ENCODE measurements at places on chromosomes 6 and 20.
A peak's percentile ranks its signal among the peaks of the same experiment; 100 is the strongest.

DNA sequence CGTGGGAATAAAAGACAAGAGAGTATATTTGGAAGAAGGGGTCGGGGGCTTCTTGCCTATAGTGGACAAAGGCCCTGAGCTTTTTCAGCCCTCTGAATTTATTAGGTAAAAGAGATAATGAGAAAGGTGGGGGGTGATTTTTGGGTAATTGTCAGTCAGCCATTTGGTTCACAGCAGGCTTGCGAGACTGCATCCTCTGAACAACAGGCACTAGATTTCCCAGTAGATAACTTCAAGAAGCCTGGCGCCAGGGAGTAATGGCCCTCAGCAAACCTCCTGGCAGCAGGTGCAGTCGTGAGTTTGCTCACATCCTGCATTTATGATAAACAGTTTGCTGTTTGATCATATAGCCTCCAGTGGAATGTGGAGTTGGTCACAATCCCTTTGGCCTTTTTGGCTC, 609.0 kb downstream of the DHX35 start:
- DNase-seq: no peak

DNA sequence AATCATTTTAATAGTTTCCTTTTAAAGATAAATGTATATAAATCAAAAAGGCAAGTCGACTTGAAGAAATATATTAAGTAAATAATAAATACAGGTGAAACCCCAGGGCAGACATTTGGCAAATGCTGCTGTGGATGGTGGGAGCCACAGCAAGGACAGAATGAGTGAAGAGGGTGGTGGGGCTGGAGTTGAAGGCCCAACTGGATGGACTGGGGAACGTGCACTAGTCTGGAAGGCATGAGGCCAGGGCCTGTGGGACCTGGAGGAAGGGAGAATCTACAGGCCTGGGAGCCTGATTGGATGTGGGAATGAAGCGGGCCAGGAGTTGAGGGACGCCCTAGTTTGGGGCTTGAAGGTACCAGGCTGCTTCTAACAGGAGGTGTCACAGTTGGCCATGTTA, 30.6 kb upstream of the BLCAP start:
- no peak for DNase-seq

DNA sequence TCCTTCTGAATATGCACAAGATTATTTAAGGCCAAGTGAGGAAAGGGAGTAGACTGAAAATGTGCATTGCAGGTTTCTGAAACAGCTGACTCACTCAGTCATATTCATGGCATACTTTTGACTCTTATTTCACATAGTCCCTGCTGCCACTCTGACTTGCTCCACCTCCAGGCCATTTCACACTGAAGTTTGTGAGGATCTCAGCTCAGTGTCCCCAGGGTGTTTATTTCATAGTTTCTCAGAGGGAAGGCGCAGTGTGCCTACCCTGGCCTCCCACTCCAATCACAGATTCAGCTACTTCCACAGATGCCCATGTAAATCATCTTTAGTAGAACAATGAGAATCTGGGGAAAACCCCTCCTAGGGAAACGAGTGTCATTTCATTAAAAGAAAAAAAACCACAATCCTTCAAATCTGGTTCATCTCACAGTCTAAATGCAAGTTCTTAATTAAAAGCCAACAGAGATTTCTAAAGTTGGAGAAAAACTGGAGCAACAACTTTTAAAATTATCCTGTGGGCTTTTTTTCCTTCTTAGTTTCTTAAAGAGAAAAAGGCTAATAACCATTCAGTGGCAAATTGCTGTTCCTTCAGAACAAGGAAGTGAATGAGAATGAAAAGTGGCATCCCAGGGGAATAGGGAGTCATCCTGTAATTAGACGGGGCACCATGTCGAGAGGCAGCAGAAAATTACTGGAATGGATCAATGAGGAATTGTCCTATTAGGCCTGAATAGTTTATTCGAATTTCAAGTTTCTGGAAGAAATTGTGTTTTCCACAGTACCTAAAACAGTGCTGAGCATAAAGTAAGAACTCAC, 133.6 kb downstream of the TFAP2B start:
- no peak for DNase-seq

- no peak for DNase-seq
Measured at GRCh38 chr20:4281258-4282055, 266.1 kb upstream of the RNF24 start.

GRCh38 chr6:113481910-113482309, 375.2 kb upstream of the MARCKS start:
- DNase-seq: no peak

- no peak for DNase-seq
Measured at GRCh38 chr20:10710991-10711775, 37.4 kb upstream of the JAG1 start.

DNA sequence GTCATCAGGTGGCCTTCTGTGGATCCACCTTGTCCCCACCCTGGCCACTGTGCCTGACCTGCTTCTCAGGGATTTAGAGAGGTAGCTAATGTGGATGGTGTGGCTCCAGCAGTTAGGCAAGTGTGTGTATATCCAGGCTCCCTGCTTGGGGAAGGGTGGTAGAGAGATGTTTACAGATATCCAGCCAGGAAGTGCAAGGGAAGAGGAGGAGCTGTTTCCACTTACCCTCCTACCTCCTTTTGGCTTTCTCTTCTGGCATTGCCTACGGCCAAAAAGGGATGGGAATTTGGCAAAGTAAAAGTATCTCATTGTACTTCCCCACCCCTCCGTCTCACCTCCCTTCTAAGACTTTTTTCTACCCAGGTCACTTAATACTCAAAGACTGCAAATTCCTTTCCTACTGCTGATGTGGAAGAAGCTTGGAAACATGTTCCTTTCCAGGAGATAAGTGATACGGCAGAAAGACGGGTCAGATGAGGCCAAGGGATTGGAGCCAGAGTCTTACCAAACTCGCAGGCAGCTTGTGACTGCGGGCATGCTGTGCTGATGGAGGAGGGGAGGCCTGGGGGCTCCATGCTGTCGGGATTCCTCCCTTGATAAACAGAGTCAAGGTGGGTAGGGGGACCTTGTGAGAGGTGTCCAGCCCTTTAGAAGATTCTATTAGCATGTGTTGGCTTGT, 253.4 kb downstream of the PRL start:
- no peak for DNase-seq

- no peak for DNase-seq
Measured at GRCh38 chr20:48776306-48776705, 51.5 kb downstream of the PREX1 start.

DNA sequence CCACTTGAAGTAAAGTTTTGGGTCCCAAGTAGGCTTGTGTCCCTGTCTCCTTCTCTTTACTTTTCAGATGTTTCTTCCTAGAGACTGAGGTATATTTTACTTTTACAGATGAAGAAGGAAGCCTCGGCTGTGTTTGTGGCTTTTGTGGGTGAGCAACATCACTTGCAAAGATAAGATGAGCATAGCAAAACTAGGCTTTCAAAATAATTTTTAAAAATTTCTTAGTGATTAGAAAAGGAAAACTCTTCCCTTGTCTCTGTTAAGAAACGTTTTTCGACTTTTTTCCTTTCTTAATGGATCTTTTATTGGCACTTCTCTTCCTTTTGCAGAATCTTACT, 7.6 kb downstream of the PTPN1 start:
- DNase-seq: no peak

DNA sequence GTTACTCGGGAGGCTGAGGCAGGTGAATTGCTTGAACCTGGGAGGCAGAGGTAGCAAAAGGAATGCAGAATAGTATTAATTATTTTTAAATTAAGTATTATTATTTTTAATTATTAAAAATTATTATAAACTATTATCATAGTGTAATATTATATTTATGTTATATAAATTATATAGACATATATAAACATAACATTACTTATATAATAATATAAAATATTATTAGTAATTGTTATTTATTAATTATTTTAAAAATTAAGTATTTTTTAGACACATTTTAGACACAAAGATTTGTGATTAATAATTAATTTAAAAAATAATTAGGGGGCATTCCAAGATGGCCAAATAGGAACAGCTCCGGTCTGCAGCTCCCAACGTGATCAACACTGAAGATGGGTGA, 31.7 kb upstream of the TGM3 start:
- no peak for DNase-seq

DNA sequence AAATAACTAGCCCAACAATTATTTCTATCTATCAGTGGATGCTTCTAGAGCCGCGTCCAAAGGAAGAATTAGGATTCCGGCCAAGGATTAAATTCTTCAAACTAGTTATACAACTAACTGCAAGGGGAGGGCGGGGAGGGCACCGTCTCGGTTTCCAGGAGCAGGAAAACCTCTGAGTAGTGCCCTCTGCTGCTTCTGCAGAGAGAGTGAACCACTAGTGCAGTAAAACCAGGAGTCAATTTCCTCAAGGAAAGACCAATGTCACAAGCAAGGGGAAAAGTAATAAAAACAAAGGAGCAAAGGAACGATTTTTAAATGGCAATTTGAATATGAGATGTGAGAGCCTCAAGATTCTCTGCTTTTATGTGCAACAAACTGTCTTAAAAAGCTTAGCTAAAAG, 16.5 kb upstream of the UBE2J1 start:
- no peak for DNase-seq

GRCh38 chr20:1651268-1652058, 6.1 kb downstream of the SIRPG start:
- no peak for DNase-seq

DNA sequence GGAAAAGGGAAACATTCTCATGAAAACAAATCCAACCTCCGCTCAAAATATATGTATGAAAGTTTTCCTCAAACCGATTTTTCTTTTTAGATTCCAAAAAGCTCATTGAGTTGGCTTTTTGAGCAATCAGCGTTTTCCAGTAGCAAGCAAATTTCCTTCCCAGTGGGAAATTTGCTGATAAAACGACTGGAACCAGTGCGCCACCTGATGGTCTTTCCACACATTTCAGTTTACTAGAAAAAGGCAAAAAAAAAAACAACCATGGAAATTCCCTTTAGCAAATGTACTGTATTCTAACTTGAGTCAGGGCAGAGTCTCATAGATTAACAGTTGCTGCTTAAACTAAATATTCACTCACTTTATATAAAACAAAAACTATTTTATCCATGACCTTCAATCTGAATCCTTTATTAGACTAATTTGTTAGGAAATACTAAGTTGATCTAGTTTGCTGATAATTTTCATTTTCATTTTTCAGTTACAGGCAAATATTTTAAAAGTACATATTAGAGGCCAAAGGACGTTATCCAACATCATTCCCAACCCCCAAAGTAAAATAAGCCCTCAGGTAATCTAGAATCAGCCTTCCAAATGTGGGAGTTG, 271.5 kb downstream of the FOXA2 start:
- DNase-seq: peak; percentile 31

DNA sequence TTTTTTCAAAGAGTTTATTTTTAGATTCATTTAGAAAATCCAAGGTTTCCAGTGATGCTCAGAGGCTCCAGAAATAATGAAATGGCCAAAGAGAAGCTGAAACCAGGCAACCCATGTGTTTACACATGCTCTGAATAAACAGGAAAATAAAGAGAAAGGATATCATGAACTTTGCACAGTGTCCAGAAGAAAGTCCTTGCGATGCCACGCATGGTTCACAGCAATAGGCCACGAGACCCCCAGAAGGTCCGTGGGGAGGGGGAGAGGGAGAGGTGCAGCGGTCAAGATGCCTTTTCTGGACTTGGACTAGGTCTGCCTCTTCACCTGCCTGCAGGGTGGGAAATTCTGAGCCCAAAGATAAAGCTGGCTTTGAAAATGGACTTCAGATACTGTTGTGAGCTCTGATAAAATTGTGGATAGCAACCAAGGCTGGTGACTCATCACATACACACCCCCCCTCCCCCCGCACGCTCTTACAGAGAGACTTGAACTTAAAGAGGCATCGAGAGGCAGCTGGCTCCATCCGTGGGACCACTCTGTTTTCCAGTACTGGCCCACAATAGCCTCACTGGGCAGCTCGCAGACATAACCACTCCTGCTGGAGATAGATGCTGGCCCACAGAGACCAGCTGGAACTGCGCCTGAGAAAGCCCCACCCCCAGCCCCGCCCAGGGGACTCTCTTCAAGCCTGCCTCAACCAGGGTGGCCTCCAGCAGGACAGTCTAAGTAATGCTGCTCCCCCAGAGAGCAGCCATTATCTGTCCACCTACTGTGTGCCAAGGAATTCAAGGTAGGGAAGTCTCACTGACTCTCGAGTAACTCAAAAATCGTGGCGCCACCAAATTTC, 21.2 kb upstream of the NFATC2 start:
- DNase-seq: no peak

GRCh38 chr6:163720460-163721235, 306.1 kb downstream of the QKI start:
- DNase-seq: no peak

DNA sequence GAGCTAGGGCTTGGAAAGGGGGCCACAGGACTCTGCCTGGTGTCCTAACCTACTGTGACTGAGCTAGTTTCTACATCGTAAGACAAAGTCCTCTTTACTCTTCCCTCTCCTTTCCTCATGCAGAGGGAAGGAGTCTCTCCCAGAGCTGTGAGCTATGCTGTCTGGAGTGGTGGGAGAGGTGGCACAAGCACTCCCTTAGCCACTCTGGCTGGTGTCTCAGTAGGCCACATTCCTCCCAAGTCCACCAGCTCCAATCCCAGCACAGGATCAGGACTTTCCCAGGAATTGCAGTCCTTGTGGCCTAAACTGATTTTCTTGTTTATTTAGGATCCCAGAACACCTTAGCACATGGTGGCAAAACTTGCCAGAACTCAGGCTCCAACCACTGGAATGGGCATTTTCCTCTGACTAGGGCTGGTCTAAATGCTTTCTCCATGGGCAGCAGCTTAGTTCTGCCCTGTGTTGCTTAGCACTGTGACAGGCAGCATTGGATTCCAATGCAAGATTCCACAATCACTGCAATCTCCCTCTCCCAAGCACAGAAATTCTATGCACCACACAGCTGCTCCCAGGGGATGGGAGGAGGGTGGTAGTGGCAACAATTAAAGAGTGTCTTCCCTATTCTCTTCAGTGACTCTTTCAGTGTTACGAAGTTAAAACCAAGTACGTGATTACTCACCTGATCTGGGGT, 733.3 kb downstream of the HACE1 start:
- no peak for DNase-seq

GRCh38 chr6:36073587-36073986, 46.0 kb downstream of the MAPK14 start:
- no peak for DNase-seq

GRCh38 chr20:18978311-18978710, 164.7 kb downstream of the SCP2D1 start:
- no peak for DNase-seq

GRCh38 chr20:13220904-13221297, at the start of gene ISM1:
TSS of gene ISM1 (plus strand) at chr20:13221274. CDS start at chr20:13221777, 503 bp downstream.
- no peak for DNase-seq

DNA sequence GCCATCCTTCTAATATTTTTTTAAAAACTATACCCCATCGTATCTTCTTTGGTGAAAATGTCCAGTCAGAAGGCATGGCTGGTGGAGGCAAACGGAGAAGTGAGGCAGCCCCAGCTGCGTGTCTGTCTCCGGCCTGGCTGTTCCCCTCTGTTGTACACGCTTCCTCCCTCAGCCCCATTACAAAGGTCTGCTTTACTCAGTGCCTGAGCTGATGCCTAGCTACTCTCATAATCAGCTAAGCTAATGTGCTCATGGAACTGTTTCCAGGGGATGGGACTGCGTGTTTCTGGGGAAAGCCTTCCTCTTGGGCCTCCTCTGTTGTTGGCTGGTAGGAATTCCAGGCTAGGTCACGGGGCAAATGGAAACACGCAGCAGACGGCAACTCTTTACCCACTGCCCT, 67.3 kb downstream of the PPP1R3G start:
- DNase-seq: no peak

Measured in right renal cortex interstitium (tissue), 3 donors.